Astrocyte of the spinal cord (primary cell): ENCODE measurements at places on chromosomes 11 and 22.
A peak's percentile ranks its signal among the peaks of the same experiment; 100 is the strongest.

DNA sequence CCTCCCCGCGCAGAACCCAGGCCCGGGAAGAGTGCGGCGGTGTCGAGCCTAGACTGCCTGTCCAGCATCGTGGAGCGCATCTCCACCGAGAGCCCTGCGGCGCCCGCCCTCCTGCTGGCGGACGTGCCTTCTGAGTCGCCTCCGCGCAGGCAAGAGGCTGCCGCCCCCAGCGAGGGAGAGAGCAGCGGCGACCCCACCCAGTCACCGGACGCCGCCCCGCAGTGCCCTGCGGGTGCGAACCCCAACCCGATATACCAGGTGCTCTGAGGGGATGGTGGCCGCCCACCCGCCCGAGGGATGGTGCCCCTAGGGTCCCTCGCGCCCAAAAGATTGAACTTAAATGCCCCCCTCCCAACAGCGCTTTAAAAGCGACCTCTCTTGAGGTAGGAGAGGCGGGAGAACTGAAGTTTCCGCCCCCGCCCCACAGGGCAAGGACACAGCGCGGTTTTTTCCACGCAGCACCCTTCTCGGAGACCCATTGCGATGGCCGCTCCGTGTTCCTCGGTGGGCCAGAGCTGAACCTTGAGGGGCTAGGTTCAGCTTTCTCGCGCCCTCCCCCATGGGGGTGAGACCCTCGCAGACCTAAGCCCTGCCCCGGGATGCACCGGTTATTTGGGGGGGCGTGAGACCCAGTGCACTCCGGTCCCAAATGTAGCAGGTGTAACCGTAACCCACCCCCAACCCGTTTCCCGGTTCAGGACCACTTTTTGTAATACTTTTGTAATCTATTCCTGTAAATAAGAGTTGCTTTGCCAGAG is 2.0 kb downstream of the MYOD1 start:
- no peak for DNase-seq

DNA sequence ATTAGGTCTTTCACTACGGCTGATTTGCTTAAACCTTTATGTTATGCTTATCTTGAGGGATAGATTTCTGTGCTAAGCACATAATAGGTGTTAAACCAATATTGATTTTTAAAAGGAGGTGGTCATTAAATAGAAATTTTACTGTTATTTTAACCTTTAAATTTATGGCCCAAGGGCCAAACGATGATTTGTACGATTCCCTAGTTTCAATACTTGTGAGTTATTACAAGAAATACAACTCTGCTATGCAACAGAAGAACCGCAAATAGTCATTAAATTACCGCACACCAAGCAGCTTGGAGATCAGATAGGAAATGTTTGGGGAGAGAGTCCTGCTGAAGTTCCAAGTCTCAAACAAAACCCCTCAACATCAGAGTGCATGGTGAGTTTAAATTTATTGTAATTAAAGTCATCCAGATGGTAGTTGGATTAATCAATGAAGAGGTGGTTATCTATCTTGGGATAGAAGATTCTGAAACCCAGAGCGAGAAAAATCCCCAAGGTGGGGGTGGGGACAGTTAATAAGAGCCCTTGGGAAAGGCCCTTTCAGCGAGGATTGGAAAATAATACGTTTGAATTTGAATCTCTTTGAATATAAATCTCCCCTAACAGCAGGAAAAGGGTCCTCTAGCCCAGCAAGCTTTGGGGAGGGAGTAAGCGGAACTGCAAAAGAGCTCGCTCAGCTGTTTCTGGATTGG is 805 bp upstream of the QSER1 start:
- DNase-seq, result no peak

DNA sequence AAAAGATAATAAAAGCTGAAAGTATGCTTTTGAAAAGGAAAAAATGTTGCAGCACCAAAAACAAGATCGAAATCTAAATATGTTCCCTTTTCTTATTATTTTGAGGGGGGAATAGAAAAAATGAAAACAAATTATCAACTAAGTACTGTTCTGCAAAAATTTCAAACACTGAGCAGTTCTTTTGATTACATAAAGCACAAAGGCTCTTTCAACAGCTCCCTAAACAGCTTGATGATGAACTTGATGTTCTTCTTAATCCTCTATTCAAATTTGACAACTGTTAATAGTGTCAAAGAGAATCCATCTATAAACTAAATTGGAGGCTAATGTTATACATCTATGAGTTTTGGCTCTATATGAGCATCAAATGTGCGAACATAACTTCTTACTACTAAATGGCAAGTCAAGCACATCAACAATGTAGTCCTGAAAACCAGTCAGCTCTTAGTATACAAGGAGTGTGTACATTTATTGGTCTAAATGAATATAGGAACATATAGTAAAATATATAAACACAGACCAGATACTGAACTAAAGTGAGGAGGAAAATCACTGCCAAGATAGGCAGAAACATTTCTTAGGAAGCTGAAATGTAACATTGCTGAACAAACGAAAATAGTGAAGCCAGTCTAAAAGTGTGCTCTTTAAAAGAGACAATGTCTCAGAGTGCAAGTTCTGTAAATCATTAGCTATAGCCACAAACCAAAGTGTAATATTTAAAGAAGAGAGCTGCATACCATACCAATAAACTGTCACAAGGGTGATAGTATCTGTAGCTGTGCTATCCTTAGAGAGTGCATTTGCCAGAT is 94.3 kb downstream of the SOX6 start:
- no peak for DNase-seq

GRCh38 chr11:125341676-125342075 is 154.4 kb downstream of the FEZ1 start:
- DNase-seq, result no peak

DNA sequence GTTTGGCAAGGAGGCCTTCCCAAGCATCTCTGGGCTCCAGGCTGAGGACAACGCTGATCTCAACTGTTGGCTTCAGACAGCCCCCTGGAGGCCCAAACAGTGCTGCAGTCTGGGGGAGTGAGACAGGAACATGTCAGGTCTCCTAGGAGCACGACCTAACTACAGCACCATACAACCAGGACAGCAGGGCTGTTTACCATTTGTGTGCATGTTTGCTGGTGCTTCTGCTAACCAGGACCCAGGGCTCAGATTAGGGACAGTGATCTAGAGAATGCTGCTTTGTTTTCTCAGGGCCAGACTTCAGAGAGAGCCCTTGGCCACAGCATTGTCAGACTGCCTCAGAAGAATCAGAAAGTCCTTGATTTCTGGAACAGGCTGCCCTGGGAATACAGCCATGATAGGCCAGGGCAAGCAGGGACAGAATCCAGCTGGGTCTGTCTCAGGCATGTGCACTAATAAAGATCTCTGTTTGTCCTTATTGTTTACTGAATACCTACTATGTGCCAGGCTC is 126.5 kb downstream of the VPREB1 start:
- no peak for DNase-seq

- DNase-seq, result no peak
These were observed 592.2 kb upstream of the CADM1 start for GRCh38 chr11:116096272-116096995.

GRCh38 chr11:119935349-119935925 is 202.5 kb downstream of the TRIM29 start:
- DNase-seq, result no peak

DNA sequence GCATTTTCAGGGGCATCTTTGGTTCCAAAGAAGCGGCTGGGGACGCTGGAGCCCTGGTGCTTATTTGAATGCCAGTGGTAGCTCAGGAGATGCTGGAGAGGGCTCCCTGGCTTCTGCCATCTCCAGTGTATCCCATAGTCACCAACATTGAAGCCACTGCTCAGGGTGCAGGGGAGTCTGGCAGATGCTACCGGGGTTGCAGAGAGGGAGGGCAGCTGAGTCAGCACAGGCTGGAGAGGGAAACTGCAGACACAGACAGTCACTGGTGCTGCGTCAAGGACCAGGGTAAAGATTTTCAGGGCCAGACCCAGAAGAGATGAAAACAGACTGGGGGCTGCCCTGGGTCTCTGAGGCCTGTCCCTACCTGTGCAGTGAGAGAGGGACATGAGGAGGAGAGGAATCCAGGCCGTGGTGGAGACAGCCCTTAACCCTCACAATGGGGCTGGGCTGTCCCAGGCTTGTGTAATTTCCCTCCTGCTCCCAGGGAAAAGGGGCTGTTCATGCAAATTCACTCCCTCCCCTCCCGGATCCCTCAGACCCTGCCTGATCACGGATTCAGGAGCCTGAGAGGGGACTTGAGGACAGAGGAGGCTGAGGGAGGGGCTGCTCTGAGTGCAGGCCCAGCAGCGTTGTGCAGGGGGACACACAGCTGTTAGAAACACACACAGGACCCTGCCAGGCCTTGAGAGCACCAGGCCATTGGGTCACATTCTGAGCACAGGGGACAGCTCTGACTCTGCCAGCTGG is 126.9 kb upstream of the GRK3 start:
- DNase-seq, result no peak

- no peak for DNase-seq
These were observed 17.0 kb downstream of the MICAL2 start for GRCh38 chr11:12127206-12127898.

DNA sequence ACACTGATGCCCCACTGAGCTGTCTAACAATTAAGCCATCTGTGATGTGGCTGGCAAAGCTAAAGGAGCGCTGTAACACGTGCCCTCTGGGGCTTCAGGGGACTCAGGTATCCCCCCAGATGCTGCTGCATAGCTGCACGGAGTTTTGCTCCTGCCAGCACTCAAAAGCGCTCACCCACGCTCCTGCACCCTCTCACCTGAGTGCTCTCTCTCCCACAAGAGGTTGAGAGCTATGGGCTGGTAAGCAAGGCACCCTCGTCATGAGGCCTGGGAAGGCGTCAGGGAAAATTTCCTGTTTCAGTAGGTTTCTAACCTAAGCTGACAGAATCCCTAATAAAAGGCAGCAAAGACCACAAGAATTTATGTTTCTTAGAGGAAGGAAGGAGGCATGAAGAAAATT is 850.3 kb downstream of the OPCML start:
- DNase-seq, result no peak

- no peak for DNase-seq
These were observed 305.1 kb downstream of the CTTN start for GRCh38 chr11:70703141-70704064.

- DNase-seq, result no peak
These were observed 16.4 kb downstream of the COA4 start for GRCh38 chr11:73860202-73860601.

GRCh38 chr22:47125603-47126002 is 363.2 kb downstream of the TBC1D22A start:
- DNase-seq, result no peak

DNA sequence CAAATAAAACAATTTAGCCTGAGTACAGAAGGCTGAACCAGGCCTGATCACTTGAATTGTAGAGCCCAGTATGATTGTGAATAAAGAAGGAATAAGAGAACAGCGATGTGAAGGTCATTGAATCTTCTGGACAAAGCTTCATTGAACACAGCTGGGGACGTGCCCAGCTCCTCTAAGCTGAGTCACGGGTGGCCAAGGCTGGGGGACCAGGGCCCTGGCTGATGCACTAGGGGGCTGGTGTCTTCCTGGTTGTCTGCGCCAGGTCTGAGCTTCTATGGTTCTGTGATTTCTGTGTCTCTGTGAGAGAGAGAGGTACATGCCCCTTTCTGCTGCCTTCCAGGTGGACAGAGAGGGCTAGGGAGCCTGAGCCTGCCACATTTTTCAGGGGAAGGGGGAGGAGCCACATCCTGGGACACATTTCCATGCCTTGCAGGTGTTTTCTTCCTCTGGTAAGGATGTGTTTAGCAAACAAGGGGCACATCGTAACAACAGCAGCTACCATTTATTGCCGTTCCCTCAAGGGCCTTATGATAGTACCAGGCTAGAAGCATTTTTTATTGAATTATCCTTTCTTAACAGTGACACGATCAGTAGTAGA is 135.7 kb downstream of the C11orf91 start:
- no peak for DNase-seq

GRCh38 chr11:112644410-112645131 is 316.6 kb upstream of the NCAM1 start:
- DNase-seq, result no peak

DNA sequence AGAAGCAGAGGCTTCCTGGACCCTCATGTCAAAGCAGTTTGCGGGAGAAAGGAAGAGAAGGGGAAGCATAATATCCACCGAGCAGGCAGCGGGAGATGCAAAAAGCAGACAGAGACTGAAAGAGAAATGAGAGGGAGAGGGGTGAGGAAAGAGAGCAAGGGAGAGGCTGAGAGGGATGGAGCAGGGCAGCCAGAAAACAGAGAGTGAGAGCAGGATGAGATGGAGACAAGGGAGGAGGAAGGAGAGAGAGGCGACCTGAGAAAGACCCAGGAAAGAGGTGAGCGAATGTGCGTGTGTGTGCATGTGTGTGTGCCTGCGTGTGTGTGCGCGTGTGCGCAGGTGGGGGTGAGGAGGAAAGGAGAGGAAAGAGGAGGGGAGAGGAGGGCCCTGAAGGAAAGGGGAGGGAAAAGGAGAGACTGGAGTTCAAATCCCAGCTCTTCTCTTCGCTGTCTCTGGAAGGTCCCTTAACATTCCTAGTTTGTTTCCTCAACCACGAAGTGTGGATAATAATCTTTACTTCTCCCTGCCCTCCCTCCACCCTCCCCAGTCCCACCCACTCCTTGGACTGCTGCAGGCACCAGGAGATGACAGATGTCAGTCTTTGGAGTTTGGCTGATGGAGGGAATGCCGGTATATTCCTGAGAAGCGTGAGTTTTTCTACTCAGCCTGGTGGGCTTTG is 67.9 kb downstream of the ISX start:
- no peak for DNase-seq

DNA sequence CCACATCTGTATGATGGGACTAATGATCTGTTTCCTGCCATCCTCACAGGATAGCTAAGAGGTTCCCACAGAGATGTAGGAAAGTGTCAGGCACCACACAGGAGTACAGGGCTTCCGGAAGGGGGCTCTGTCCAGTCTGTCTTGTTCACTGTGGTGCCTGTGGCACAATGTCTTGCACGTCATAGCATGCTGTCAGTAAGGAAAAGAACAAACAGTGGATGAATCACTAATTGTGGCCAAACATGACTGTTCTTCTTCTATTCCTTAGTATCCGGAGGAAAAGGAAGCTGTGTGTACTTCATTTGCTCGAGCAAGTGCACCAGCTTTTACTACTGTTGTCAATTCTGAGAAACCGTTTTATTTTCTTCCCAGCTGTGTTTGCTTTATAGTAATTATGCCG is 73.4 kb upstream of the YWHAH start:
- peak; percentile 83 for DNase-seq
